Cerebellar nuclear complex (tissue), 1 donor: ENCODE measurements at places on chromosomes 2 and 18.

DNA sequence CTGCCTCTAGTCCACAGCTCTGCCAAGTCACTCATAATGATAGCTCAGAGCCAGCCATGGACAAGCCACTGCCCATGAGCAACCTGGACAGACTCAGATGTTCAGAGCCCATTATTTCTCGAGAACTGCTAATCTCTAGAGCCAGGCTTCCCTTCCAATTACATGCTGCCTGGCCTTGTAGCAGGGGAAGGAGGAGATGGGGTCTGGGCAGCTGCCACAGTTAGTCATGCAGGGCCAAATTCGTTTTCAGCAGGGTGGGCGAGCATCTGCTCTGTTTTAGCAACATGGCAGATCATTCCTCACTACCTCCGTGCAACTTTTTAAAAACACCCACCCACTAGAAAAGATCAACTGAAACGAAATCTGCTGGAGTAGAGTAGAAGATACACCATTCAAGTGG lies 141.8 kb downstream of the MYO5B start:
- DNase-seq = no peak

GRCh38 chr18:59851784-59852399 lies 47.9 kb upstream of the PMAIP1 start:
- DNase-seq = no peak

DNA sequence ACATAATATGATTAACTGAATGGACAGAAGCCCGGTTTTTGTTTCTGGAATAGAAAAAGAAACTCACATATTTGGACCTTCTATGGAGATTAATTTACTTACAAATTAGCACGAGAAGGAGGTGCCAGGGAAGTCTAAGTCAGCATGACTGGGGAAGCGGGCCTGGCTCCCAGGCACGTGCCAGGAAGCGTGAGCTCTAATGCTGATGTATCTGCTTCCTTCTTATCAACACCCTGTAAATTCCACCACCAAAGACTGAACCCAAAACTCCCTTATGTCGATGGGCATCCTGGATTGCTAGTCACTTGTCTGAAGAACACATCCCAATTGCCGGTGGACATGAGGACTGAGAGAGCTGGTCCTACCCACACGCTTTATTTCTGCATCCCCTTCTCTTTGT lies 134.5 kb downstream of the GALNT14 start:
- no peak for DNase-seq

GRCh38 chr2:11564816-11565567 lies 31.1 kb downstream of the GREB1 start:
- no peak for DNase-seq

GRCh38 chr2:44957656-44958327 lies 16.3 kb downstream of the SIX3 start:
- no peak for DNase-seq

DNA sequence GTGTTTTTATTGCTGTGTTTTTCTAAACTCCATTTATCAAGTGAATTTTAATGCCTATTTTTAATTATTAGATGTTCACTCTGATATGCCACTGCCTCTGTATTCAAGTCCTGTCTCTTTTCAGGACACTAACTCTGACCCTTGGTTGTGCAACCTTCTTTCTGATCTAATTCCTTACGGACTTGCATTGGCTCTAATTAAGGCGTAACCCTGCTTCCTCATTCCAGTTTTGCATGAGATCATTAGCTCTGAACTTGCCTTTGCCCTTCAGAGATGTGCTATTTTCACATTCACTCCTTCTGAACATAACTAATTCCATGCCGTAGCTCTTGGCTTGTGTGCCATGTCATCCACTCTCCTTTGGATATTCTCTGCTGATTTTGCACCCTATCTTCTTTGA lies 162.5 kb upstream of the TMEFF2 start:
- no peak for DNase-seq

DNA sequence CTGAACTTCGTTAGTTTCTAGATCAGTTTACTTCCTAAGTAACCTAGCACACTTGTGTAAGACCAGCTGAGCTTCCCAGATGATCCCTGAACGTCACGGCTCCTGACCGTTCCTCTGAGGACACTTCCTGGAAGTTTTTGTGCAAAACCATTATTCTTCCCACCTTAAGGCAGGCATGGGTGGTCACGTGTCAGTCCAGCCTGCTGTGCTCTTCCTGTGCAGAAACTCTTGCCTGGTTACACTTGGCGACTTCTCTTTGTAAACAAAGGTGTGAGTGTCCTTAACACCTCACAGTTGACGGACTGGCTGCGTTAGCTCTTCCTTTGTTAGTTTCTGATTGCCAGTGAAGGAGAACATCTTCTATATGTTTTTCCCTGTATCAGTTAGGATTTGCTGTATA lies 118.3 kb downstream of the SH3RF3 start:
- DNase-seq = no peak

GRCh38 chr2:237073552-237073951 lies 12.1 kb upstream of the COPS8 start:
- no peak for DNase-seq
